Stimulated activated effector memory CD8-positive, alpha-beta T cell treated with anti-CD3 and anti-CD28 coated beads, Interleukin-12 subunit alpha, Interleukin-12 subunit beta, amount 100 ng/mL, for 72 hours (primary cell): ENCODE measurements at places on chromosomes 16 and 17.
A peak's percentile ranks its signal among the peaks of the same experiment; 100 is the strongest.

DNA sequence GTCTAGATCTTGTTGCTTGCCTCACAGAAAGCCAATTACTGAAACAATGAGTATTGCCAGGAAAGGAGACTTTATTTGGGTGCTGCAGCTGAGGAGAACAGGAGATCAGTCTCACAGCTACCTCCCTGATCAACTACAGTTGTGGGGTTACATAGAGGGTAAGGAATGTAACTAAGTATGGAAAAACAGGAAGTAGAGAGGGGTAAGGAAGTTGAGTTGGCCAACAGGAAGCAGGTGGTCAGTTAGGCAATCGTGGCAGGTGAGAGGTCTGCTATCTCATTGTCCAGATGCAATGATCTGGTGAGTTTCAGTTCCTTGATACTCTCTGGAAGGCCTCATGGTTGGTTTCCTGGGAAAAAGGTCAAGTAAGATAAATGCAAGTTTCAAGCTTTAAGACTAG, 333.1 kb upstream of the GOT2 start:
- DNase-seq: no peak

DNA sequence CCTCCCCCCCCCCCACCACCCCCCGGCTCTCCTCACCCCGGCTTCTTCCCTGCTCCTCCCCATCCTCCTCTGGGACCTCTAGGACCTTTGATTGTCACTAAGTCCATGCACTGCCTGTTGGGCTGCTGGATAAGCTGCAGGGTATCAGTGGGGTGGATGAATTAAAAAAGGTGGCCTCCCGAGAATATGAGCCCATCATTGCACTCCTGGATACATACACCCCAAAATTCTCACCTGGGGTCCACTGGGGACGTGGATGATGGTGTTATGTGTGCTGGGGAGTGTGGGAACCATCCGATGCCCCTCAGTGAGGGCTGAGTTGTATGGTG, 88.8 kb downstream of the IRF8 start:
- DNase-seq: no peak

DNA sequence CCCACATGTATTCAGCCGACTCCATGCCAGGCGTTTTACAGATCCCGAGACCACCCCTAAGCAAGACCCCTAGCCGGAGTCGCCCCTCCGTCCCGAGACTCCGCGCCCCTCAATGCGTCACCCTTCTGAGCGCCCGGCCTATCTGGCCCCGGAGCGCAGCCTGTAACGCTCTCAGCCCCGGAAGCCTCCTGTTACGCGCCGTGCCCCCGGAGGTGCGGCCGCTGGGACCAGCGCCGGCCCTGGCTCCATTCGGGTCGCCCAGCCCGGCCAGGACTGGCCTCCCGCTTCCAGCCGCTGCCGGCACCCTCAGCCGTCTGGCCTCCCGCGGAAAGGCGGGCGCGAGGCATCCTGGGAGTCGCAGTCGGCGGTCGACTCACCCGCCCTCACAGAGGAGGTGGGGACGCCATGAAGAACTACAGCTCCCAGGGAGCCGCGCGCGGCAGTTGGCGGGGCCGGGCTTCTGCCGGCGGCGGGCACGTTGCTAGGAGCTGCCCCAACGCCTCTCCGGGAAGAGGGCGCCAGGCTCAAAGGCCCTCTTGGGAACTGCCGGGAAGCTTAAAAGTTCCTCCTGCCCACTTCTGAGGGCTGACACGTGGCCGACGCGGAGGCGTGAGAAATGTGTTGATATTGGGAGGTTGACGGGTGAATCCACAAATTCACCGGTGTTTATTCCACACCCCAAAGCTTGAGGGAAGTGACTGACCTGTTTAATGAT, at the start of gene FBF1:
TSS of gene FBF1 (minus strand) at position 316 of the 715 bp plus-strand sequence. CDS start 2,893 bp downstream, outside the sequence.
- DNase-seq: peak; percentile 94

- DNase-seq: no peak
Observed at GRCh38 chr17:48528153-48528935, 2.5 kb downstream of the HOXB1 start.

- DNase-seq: no peak
Observed at GRCh38 chr16:8721336-8722024, 47.1 kb downstream of the ABAT start.

DNA sequence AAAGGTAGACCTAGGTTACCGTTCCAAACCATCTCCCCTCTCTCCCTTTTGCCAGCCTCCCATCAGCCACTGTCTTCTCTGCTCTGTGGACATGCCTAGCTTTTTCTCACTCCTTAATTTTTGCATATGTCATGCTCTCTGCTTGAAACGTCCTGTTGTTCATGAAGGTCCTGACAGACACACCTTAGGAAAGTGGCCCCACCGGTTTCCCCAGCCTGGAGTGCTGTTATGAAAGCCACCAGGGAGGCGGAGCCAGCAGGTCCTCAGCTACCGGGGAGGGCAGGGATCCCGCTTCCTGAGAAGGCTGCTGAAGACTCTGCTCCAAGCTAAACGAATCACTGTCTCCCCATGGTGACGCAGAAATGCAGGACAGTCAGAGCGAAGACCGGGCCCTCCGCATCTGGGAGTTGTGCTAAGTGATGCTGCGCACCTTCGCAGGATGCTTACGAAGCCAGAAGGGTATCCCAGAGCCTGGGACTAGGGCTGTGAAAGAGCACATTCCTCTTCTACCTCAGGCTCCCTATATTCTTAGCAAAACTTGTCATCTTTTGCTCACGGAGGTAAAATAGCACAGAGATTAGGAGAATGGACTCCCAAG, 2.3 kb upstream of the SLC16A11 start:
- no peak for DNase-seq

- no peak for DNase-seq
Observed at GRCh38 chr17:4808378-4808767, 1.4 kb downstream of the PLD2 start.

GRCh38 chr17:34358631-34359030, 2.4 kb downstream of the CCL13 start:
- DNase-seq: no peak

GRCh38 chr17:42531455-42532354, 4.3 kb upstream of the NAGLU start:
- DNase-seq: peak; percentile 45

DNA sequence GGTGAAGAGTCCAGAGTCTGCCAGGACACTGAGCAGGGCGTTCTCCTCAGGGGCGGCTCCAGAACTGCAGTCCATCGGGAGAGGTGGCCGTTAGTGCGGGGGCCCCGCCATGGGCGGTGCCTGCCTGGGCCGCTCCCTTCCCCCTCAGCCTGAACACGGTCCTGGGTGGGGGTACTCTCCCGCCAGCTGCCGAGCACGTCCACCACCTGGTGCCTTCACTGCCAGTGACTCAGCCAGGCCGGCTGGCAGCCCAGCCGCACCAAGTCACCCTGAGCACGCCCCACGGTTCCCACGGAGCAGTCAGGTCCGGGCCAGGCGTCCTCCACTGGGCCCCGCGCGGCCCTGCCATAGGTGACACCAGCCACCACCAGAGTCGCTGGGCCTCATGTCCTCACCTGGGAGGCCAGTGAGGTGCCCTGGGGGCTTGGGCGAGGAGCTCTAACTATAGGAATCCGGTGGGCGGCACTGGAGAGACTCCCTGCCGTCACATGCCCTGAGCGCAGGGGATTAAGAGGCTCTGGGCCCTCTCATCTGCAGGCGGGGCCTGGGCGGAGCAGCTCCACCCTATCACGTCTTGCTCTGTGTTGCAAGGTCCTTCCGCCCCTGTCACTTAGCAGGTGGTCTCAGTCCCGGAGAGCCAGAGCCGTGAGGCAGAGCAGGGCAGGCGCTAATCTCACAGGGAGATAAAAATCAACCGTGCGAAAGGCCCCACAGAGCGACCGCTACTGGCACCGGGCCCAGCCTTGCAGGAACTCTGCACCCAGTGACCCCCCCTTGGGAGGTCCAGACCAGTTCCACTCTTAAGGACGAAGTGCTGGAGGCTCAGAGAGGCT, 14.3 kb downstream of the PIEZO1 start:
- DNase-seq: no peak

- DNase-seq: peak; percentile 4
Observed at GRCh38 chr16:55222486-55222885, 101.5 kb upstream of the IRX6 start.

DNA sequence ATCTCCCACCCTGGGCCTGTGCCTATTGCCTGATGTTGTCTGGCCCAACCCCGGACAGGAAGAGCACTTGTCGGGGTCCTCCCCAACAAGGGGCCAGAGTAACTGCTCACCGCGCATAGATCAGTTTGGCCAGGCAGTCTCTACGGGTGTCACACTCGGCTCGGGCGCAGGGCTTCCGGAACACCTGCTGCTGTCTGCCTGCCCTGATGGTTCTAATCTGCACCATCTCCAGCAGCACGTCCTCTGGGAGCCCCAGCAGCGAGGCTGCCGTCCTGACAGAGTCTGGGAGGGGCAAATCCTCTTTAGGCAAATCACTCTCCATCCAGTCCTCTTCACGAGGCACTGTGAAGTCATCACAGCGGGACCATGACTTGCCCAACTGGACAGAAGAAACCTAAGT, 24.0 kb downstream of the MYO19 start:
- DNase-seq: no peak

GRCh38 chr17:17201907-17202306, 4.2 kb downstream of the PLD6 start:
- no peak for DNase-seq

GRCh38 chr17:83178533-83179304, 99.3 kb downstream of the METRNL start:
- DNase-seq: no peak

GRCh38 chr16:68719993-68720489, 17.1 kb upstream of the CDH1 start:
- DNase-seq: no peak

GRCh38 chr16:58034774-58035173, 9.2 kb downstream of the MMP15 start:
- DNase-seq: no peak

DNA sequence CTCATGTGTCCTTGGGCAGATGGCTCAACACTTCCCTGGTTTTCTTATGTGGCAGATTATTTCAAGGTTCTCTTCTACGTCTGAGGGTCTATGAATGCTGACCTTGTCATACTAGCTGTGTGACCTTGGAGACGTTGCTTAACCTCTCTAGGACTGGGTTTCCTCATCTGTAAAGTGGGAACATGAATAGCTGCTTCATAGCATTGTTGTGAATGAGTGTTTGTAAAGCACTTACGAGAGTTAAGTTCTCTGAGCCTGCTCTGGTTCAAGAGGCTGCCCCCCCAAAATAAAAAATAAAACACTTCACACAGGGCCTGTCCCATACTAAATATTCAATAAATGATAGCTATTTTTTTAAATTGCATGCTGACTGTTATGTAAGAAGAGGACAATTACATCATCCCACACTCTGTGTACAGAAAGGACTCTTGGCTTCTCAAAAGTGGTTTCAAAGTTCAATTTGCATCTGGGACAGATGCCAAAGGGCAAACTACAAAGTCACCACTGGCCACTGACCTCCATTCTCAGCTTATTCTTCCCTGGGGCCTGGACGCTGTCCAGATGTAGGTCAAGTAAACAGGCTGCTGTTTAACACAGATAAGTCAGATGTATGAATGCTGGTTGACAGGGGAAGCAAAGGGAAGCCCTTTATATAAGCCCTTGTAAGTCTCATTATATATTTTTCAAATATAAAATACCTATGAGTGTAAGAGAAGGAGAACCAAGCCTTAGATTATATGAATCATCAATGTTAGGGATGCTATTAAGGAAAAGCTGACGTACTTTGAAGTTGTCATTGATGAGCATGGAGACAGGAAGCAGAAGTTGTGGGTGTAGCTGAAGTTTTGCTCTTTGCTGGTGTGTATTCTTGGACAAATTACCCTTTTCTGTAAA, 15.4 kb upstream of the NDEL1 start:
- DNase-seq: no peak

- DNase-seq: no peak
Observed at GRCh38 chr17:16302856-16303255, 50.4 kb downstream of the CENPV start.

- DNase-seq: no peak
Observed at GRCh38 chr16:72246423-72246822, 74.5 kb upstream of the PMFBP1 start.

DNA sequence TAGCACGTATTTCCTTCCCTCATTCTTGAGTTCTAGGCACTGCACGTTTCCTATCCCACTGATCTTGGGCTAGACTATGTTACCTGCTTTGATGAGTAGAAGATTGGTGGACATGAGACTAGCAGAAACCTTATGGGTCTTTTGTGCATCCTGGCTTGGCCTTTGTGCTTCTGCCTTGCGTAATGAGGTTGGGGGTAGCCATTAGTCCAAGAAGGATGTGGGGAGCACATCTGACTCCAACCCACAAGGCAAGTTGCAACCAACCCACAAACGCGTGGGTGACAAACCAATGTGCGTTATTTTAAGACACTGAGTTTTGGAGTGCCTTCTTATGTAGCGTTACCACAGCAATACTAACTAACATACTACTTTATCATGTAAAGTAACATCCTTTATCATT, 180.4 kb upstream of the IRX5 start:
- DNase-seq: no peak

- DNase-seq: no peak
Observed at GRCh38 chr17:71402661-71403141, 718.1 kb upstream of the SOX9 start.

GRCh38 chr16:57929250-57929649, 41.7 kb downstream of the CNGB1 start:
- DNase-seq: no peak

GRCh38 chr17:7294614-7295153, at the start of gene YBX2:
Gene YBX2, minus strand, starts transcription at chr17:7294639. Its CDS starts 139 bp downstream, at chr17:7294500.
- peak; percentile 80 for DNase-seq

DNA sequence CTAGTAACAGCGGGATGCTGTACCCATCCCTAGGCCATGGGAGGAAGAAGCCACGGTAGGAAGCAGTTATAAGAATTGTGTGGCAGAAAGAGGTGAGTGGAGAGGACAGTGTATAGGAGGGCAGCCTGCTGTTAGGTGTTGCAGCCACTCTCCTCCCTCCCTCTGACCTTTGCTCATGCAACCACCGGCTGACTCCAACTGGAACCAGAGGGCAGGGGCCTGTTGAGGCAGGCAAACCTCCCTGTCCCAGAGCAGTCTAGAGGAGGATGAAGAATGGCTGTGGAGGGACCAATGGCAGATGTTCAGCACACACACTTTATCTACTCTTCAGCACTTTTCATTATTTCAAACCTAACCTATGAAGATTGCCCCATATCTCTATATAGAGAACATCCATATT, 2.2 kb downstream of the TXNL4B start:
- no peak for DNase-seq

- no peak for DNase-seq
Observed at GRCh38 chr16:53673189-53673588, 30.5 kb downstream of the RPGRIP1L start.

- no peak for DNase-seq
Observed at GRCh38 chr17:4818276-4818675, 11.3 kb downstream of the PLD2 start.
